ENCODE measurements at places on chromosomes 2 and 18.

DNA sequence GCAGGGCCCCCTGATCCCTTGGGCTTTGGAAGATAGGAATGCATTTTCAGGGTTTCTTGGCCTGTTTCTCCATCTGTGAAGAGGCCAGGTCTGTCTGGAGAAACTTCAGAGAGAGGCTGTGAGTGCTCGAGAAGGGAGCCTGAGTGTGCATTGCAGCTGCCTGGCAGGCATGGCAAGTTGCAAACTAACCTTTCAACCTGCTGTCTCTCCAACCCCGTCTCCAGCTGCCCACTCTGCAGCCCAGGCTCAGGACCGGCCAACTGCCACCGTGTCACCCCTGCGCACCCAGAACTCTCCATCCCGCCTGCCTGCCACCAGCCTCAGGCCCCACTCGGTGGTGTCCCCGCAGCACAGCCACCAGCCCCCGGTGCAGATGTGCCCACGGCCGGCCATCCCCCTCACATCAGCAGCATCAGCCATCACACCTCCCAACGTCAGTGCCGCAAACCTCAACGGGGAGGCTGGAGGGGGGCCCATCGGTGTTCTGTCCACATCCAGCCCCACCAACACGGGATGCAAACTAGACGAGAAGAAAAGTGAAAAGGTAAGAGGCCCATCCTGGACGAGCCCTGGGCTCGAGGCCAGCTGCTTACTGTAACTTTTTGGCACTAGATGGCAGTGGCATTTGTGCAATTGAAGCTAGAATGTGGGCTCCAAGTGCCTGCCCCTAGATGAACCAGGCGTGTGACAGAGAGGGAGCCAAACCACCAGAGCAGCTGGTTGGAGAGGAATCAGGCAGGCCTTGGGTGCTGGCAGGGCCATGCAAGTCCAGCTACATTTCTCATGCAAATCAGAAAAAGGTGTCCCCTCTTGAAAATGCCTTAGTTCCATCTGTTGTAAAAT, 164.6 kb downstream of the SEPTIN10 start:
- DNase-seq: no peak

GRCh38 chr2:41375901-41376300, 671.9 kb upstream of the PKDCC start:
- DNase-seq: no peak

GRCh38 chr2:152925547-152926448, 207.4 kb downstream of the ARL6IP6 start:
- peak; percentile 23 for DNase-seq

GRCh38 chr18:26650310-26651268, 102.2 kb upstream of the KCTD1 start:
- no peak for DNase-seq

- no peak for DNase-seq
Observed at GRCh38 chr2:222017252-222017850, 281.4 kb downstream of the PAX3 start.

GRCh38 chr2:170180031-170180566, 2.2 kb downstream of the MYO3B start:
- no peak for DNase-seq

DNA sequence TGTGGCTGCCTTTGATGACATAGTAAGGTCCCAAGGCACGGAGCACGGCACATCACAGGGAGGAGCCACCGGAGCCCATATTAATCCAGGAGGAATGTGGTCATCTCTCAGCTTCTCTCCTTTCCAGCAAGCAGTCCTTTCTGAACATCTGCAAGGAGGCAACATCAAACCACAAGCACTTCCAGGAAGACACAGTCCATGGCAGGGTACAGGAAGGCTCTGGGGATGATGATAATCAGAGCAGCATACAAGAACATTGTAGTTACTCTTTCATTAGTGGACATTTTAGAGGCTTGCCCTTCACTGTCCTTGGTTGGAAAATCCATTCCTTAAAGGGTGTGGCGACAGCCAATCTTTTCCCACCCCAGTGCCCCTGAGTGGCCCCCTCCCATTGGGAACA, 31.1 kb downstream of the YPEL5 start:
- no peak for DNase-seq

DNA sequence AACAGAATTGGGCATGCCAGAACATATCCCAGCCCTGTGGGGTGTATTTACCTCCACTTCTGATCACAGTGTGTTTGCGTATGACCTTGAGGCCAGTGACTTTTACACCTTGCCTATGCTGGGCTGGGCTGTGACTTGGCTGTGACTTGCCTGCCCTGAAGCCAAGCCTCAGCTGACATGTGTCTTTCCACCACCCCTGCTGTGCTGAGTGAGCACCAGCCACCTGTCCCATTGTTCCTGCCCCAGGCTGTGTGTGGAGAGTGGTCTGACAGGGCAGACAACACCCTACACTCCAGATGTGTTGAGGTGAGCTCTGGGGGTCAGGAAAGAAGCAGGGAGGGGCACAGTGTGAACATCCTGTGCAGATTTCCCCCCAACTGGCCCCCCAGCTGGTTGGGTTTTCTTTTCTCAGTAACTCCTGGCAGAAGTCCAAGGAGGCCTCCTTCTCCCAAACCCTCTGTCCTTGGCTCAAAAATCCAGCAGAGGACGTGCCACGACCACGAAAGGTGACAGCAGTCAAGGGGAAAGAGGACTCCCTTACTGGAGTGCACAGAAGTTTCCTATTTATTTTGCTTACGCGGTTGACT, 5.1 kb upstream of the STEAP3 start:
- DNase-seq: no peak

DNA sequence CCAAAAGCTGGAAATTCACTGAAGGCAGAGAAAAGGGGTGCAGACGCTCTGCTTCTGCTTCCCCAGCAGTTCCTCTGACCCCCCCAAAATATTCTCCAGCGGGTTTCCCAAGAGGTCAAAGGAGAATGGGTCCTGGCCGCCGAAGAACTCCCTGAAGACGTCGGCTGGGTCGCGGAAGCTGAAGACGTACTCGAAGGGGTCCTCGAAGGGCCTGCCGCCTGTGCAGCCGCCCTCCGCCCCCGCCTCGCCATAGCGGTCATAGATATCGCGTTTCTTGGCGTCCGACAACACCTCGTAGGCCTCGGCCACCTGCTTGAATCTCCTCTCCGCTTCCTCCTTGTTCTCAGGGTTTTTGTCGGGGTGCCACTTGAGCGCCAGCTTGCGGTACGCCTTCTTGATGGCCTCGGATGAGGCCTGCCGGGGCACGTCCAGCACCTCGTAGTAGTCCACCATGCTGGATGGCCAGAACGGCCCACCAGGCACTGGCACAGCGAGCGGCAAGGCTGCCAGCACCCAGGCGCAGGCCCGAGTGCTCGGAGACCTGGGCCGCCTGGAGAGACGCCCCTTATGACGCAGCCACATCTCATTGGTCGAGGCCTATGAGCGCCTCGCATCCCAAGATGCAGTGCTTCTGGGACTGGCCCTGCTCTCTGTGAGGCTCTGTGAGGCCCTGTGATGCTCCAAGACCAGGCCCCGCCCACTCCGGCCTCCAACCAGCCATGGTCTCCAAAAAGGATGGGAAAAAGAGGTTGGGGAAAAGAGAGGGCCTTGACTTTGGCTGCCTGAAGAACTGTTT, 14.8 kb downstream of the UGT1A3 start:
- DNase-seq: no peak

DNA sequence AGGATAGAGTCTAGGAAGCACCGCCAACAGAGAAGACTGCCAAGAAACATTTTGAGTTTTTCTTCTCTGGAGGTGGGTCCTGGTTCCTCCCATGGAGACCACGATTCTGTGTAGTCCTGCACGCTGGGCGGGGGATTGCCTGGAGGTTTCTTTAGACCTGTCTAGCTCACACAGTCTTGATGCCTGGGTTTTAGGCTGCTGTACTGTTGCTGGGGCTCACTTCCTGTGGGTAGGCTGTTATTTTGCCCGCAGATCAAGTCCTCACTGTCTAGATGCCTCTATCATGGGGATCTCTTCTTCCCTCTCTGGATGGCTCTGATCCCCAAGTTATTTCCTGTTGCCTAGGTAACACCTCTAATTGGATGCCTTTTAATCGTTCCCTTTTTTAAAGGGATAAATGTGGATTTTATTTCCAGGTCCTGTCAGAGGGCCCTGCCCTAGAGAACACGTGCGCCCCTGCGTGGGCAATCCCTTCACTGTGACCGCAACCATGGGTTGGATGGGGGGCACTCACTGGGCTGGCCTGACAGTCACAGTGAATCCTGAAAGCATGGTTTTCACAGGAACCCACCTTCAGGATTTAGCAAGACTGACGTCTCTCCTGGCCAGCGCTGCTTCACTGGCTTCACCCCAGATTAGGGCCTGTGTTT, 115.7 kb downstream of the MSH2 start:
- DNase-seq: no peak

GRCh38 chr2:25651782-25652455, 21.5 kb downstream of the DTNB start:
- DNase-seq: no peak

GRCh38 chr2:9814129-9814868, 29.0 kb upstream of the TAF1B start:
- no peak for DNase-seq

GRCh38 chr2:45839508-45840251, 188.2 kb downstream of the PRKCE start:
- DNase-seq: no peak

GRCh38 chr2:160279813-160280465, 79.9 kb upstream of the ITGB6 start:
- DNase-seq: no peak

- DNase-seq: no peak
Observed at GRCh38 chr2:191538334-191538903, 139.5 kb upstream of the NABP1 start.

DNA sequence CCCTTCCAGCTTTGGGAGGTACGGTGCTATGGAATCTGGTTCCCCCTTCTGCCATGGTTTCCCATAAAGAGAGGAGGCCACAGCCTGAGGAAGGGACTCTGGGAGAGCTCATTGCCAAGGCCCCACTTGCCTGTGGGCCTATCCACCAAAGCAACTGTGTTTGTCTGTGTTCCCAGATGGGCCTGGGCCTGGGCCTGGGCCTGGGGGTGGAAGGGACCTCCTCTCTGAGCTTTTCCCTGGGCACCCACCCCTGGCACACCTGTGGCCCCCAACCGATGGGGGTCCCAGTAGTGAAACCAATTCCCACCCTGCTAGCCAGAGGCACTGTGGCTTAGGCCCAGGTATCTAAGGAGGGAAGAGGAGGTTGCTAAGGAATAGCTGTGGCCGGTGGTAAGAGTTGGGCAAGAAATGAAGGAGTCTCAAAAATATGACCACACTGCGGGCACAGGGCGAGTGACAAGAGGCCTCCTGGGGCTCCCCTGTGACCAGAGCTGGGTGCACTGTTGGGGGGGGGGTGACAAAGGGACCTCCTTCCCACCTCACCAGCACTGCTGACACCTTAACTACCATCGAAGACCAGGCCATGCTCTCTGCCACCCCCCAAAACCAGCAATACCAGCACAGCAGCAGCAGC, 4.9 kb upstream of the DUSP2 start:
- DNase-seq: no peak

DNA sequence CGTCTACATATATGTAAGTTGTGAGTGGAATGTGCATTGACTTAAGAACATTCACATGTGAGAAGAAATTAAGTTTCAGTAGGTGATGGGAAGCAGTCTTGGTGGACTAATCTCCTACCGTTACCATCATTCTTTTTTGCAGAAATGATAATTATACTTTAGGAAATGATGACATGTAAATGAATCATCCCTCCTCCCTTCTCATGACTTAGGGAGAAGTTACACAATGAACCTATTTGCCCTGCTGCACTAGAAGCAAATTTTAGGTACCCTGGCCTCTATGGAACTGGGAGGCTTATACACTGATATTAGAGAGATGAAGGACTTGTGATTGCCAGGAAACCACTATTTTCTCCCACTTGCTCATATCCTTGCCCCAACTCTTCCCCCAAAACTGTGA, 214.2 kb downstream of the CALCRL start:
- DNase-seq: no peak

DNA sequence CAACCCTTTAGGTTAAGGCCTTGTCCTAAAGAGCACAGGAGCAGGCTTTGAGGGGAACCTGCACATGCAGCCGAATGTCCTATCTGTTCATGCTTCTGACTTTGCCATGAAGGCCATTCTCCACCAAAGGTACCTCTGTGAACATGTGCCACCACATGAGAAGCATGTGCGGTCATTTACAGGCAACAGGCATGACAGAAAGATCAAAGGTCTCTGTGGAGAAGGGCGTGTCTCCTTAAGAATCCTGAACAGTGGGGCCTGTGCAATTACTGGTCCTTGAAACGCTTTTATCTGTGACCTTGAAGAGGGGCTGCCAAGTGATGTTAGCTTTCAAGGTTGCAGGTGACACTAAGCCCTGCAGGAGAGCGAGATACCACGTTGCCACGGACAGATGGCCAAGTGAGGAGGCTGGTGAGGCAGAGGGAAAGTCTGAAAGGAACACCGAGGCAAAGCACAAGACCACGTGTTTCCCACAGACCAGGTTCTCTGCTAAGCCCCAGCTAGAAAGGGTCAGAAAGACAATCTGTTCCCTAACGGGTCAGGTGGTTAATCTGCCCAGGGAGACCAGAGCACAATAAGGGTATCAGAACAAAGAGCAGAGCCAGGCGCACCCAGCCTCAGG, 19.5 kb upstream of the POMC start:
- DNase-seq: no peak

- no peak for DNase-seq
Observed at GRCh38 chr2:160429248-160430000, 64.2 kb downstream of the RBMS1 start.

- DNase-seq: no peak
Observed at GRCh38 chr2:237660381-237660900, 33.1 kb downstream of the LRRFIP1 start.

- DNase-seq: no peak
Observed at GRCh38 chr2:236826606-236827156, 257.1 kb downstream of the ACKR3 start.

- no peak for DNase-seq
Observed at GRCh38 chr2:13779996-13780395, 852.5 kb upstream of the LRATD1 start.

GRCh38 chr2:80687524-80687923, 383.0 kb upstream of the LRRTM1 start:
- no peak for DNase-seq

- no peak for DNase-seq
Observed at GRCh38 chr2:18784245-18784644, 194.9 kb upstream of the NT5C1B start.

GRCh38 chr2:180017784-180018183, 10.7 kb upstream of the CWC22 start:
- DNase-seq: no peak

DNA sequence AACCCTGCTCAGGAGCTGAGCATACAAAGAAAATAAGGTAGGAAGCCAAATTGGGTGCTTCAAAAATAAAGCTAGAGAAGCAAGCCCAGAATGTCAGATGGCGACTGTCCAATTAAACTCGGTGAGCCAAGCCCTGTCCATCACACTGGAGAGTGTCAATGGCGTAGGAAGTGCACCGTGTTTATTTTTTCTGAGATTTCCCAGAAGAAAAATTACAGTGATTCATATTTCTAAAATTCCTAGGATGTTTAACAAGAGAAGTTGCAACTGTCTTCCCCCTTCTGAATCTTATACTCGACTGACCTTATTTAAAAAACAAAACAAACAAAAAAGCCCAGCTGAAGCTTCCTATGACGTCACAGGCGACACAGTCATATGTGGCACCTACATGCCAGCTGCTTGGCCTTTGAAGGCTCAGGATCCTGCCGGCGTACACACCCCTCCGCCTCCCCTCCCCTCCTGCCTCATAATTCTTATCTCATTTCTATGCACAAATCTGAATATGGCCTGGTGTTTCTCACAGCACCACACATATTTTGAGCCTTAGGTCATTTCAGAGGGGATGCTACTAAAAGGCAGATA, 60.8 kb downstream of the MBP start:
- DNase-seq: no peak
